ENCODE measurements at places on chromosomes 4 and X.
A peak's percentile ranks its signal among the peaks of the same experiment; 100 is the strongest.

DNA sequence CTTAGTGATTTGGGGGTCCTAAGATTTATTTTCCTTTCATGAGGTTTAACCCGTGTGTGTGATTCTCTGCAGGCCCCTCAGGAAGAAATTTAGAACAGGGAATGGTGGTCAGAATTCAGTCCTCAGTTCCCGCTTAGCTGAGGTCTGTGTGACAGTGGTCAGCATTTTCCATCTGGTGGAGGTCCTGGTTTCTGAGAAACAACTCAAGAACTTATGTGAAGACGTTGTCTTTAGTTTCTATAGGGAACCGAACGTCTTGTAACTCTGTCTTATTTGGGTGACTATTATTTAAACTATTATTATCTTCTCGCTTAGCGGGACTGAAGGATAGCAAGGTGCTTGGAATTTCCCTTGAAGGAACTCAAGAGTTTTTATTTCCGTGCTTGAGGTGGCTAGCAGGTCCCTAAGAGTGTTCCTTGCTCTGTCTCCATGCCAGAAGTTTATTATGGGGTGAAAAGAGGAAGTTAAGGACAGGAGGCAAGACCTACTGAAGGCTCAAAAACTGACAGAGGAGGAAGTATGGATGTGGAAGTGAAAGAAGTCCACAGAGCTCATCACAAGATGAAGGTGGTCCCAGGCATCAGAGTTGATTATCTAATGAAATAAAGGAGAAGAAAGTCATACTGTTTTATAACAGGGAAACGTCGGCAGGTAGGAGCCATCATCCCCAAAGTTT lies 9.4 kb downstream of the MGST2 start:
- DNase-seq = no peak

GRCh38 chr4:165748321-165748720 lies 124.7 kb upstream of the TLL1 start:
- DNase-seq = no peak

DNA sequence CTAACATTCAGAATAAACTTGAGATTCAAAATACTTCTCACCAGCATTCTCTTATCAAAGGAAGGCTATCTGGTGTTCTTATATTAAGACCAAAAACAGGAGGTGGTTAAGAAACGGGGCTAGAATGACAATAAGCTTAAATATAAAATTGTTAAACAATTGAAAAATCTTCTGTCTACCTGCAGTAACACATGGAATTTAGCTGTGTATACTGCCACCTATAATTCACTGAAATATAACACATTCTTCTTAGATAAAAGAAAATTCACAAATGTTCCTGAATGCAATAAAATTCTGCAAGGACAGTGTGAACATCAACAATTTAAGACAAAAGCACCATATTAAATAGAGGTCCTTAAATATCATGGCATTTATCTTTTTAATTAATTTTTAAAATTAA lies 11.5 kb upstream of the PCDH10 start:
- no peak for DNase-seq

DNA sequence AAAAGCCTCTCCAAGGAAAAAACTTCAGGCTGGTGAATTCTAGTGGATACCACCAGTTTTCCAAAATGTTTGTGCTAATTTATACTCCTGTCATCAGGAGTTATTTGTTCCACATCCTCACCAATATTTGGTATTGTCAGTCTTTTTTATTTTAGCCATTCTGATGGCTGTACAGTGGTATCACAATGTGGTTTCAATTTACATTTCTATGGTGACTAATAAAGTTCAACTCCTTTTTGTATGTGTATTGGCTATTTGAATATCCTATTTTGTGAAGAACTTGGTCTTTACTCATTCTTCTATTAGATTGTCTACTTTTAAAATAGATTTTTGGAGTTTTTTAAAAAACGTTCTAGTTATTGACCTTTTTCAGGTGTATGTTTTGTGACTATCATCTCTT lies 33.0 kb upstream of the FRAS1 start:
- no peak for DNase-seq

DNA sequence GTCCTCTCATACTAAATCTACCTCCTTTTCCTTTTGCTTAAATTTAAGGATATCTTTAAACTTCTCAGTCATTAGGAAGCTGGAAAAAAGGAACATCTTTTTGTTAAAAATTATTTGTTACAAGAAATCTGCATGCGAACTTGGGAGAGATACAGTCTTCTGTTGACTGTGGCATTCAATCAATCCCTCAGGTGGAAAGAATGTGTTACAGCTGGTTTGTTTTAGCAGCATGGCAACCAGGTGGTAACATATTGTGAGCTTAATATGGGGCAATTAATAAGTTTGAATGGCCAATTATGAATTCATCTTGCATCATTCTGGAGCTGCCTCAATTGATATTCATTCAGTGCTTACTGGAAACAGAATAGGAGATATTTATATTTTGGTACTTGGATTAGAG lies 135.0 kb downstream of the GC start:
- no peak for DNase-seq

DNA sequence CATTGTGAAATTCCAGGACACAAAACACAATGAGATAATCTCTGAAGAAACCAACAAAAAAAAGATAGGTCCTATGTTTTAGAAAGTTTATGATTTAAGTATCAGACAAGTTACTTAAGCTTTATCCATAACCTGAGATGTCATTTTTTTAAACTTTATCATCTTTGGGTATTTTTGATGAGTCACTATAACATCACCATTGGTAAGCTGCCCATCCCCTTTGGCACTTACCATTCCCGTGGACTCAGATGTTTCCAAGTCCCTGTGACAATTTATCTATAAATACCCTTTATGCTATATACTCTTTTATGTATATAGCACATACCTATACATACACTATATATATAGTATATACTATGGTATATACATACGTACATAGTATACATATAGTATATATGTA lies 198.9 kb upstream of the GEMIN8 start:
- no peak for DNase-seq

GRCh38 chr4:70508801-70509200 lies 9.6 kb upstream of the AMTN start:
- DNase-seq = no peak

- DNase-seq = no peak
These were observed 1.7 kb downstream of the SRD5A3 start for GRCh38 chr4:55347610-55348228.

GRCh38 chr4:146243141-146243882 lies 29.0 kb downstream of the REELD1 start:
- peak; percentile 66 for DNase-seq

DNA sequence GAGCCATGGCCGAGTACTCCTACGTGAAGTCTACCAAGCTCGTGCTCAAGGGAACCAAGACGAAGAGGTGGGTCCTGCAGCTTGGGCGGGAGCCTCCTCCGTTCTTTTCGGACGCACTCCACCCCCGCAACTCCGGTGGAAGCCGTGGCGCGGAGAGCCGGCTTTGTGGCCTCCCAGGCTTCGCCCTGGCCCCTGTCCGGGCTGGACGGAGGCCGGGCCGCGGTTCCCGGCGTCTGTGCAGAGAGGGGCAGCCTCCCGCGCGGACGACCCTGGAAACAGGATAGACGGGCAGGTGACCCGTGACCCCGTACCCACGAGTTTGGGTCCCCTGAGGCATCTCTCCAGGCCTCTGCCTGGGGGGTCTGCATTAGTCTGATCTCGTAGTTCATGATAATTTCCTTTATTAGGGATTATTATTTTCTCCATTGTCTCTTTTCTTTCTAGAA lies 356 bp downstream of the FRG1 start:
- DNase-seq = no peak

DNA sequence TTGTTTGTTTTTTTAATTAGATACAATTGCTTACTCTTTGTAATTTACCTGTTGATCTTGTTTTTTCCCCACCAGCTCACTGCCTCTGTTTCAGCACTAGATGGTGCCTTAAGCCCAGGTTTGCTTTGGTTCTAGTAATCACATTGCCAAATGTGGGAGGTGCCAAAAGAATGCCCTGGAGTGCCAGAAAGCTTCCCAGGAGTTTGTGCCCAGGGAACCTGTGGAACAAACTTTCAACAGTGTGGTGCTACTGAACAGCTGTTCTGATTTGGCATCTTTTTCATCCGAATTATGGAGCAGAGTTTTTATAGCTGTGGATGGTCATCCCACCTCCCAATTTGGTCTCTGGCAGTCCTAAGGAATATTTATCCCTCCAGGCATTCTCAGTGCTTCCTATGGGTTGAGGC lies 1000.7 kb downstream of the STIM2 start:
- DNase-seq = no peak

DNA sequence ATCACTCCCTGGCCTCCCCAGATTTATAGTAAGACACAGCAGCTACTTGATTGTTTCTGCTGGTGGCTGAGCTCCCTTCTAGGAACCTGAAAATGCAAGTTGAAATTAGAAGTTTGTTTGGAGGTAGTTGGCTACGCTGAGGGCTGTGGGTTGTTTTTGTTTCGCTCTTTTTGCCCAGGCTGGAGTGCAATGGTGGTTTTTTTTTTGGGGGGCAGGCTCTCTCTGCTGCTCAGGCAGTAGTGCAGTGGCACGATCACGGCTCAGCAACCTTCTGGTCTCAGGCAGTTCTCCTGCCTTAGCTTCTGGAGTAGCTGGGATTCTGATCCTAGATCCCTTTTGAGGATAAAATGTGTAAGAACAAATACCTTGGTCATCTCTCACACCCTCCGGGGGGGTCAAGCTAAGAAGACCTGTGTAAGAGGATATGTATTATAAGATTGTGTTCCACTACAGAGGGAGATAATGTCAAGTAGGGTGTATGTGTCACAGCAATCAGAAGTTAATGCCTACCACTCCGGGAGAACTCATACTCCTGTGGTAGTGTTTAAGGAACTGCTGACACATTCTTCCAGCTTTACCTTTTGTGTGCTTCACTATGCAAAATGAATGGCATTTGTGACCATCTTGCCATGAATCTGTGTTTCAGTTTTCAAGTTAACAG lies 9.7 kb downstream of the JADE1 start:
- no peak for DNase-seq

DNA sequence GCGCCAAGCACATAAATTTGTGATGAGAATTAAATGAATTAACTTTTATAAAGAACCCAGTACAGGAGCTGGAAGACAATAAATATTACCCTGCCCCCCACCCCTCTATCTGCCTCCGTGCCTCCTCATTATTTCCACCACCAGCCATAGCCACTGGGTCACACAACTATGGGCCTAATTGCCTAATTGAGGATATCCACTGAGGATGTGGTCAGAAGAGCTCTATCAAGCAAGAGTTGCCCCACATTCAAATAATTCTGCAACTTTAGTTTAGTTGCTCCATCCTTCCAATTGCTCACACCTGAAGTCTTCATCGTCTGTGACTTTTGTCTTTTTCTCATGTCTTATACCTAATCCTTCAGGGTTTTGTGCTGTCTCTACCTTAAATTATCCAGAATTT lies 9.5 kb upstream of the CXCL8 start:
- DNase-seq = no peak

DNA sequence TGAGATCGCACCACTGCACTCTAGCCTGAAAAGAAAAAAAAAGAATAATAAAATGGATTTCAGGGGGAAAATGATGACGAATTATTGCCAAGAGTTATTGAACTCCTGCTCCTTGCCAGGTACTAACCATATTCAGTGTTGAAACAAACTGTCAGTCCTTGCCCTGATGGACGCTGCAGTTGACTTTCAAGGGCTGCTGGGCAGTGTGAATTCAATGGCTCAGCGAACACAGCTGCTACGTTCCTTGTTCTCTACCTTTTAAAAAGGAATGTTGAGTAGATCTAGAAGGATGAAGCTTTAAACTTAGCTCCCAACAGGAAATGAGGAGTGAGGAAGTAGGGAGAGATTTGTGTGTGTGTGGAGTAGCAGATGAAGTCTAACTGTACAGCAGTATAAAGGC lies 2.7 kb downstream of the LIMCH1 start:
- DNase-seq = no peak

- no peak for DNase-seq
These were observed 389.9 kb upstream of the EMCN start for GRCh38 chr4:100907465-100908454.

- DNase-seq = no peak
These were observed 89.3 kb downstream of the FHDC1 start for GRCh38 chr4:153025406-153025805.

DNA sequence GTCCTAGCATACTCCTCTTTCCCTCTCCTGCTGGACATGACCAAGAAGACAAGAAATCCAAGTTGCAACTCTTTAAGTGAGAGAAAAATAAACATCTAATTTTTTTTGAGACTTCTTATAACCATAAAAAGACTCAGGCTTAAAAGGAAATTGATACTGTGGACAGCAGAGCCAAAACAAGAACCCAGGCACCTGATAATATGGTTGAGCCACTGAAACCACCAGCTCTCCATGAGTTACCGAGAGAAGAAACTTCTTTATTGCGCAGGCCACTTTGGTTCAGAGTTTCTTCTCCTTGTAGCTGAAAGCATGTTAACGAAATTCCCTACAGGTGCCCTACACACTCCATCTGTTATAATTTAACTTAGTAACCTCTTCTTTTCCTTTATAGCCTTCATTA lies 11.3 kb upstream of the SPCS3 start:
- DNase-seq = no peak

DNA sequence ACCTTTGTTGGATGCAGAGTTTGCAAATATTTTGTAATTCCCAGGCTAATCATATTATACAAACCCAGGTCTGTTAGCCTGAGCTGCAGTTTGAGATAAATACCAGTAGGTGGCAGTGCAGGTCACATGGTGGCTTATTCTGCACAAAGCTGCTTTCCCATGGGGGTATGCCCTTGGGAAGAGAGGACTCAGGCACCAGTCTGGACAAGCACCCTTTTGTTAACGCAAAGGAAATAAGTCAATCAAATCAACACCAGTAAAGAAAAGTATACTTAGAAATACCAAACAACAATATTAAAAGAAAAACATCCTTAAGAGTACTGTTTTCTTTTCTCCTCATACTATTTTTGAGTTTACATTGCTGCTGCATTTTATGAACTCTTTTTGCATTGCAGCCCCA lies 389.0 kb upstream of the ZFP42 start:
- peak; percentile 13 for DNase-seq

DNA sequence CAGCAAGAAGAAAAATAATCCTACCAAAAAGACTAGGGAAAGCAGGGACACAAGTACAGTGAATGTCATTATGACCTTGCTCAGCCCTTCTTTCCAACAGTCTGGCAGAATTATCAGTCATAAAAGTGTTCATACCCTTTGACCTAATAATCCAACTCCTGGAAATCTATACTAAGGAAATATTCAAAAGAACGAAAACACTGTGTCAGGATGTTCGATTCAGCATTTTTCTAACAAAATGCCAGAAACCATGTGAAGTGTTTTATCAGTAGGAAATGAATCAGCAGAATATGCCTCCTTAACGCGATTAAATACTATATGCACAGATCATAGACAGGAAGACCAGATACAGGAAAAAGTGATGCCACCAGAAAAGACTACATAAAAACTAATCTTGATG lies 16.2 kb upstream of the S100G start:
- DNase-seq = no peak
